ENCODE measurements at places on chromosomes 2 and 18. TPM values are rescaled to one million over a fixed set of nuclear protein-coding genes. Genes with fewer than 3 reads are reported as not detected.

DNA sequence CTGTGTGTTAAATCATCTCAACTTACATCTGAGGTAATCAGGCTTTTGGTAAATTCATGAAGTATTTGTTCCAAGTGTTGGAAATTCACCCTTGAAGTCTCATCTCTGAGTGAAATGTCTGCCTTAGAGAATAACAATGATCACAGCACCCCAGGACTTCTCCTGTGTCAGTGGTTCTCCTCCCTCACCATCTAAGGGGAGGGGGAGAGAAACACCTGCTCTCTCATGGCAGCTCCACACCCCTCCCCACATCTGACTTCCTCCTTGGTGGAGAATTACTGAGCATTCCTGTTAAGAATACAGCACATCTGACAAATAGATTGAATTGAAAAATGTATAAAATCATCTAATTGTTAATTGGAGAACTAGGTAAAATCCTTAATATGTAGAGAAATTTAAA lies 532.1 kb downstream of the RNF144A start:
- no peak overlapping the region for H3K4me3 ChIP-seq
- DNase-seq: no peak
- H3K27ac ChIP-seq: no peak overlapping the region

GRCh38 chr2:161946489-161947107 lies 127.4 kb downstream of the DPP4 start:
- no peak overlapping the region for H3K4me3 ChIP-seq
- H3K27me3 ChIP-seq: no peaks in the 10 kb centered on the region
- H3K27ac ChIP-seq: no peak overlapping the region
- no peak for DNase-seq

DNA sequence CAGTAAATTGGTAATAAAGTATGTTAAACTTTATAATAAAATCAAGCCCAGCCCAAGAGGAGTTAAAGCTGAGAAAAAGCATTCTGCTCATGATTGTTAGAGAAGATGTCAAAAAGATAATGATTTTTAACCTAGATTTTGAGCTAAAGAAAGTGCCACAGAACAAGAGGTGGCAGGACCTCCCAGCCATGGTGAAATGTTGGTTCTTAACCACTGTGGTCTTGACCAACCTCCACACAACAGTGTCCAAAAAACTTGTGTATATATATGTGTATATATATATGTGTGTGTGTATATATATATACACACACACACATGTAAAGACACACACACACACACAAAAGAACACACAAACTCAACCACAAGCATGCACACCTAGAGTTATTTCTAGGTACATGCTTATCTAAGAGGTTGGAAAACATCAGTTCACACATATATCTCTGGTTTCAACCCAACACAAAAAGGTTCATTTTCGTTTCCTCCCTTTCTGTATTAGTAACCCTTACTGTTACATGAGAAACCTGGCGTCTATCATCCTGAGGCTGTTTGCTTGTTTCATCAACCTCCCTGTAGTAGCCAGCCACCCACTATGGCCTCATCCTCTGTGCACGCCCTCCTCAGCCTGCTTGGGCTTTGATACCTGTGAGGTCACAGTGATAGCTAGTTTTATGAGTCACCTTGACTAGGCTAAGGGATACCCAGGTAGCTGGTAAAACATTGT lies 631.8 kb upstream of the ID2 start:
- H3K27me3 ChIP-seq: no peaks in the 10 kb centered on the region
- no peak overlapping the region for H3K4me3 ChIP-seq
- no peak overlapping the region for H3K27ac ChIP-seq
- H3K36me3 ChIP-seq: no peaks in the 10 kb centered on the region

DNA sequence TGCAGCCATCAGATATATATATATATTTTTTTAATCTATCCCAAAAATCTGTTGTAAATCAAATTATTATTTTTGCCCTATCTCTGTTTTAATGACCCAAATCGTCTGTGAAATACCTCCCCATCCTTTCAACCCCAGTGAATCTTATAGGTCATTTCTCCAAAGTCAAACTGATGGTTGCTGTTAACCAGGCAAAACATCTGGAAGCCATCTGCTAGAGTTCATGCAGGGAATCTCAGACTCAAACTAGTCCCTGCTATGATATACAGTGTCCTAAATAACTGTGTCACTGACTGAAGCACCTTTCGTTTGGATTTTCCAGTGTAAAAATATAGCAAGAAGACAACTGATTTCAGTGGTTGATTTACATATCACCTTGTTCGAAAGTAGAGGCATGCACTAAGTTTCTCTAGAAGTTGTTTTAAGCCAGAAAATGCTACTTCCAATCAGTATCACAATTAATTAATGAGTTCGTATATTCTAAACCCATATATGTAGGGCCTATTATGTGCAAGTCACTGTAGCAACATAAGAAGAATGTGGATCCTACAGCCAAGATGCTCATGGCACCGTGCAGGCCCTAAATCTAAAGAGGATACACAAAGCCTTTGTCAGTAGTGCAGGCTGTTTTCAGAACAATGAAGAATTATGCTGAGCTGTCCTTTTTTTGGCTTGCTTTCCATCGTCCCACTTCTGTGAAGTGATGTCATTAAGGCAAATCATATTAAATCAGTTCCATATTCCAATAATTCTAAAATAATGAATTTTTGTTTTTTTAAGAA lies 566.0 kb downstream of the STK39 start:
- no peaks in the 10 kb centered on the region for H3K4me1 ChIP-seq
- H3K27ac ChIP-seq: no peak overlapping the region
- H3K4me3 ChIP-seq: no peak overlapping the region

GRCh38 chr2:86769838-86770237 lies 20.9 kb downstream of the CD8A start:
- no peak overlapping the region for H3K4me3 ChIP-seq
- H3K4me1 ChIP-seq: no peaks in the 10 kb centered on the region
- no peak overlapping the region for H3K27ac ChIP-seq
- DNase-seq: no peak
- no peaks in the 10 kb centered on the region for H3K27me3 ChIP-seq

GRCh38 chr2:238097988-238098871 lies 1.9 kb upstream of the ESPNL start:
- H3K36me3 ChIP-seq: no peaks in the 10 kb centered on the region
- H3K27me3 ChIP-seq: no peaks in the 10 kb centered on the region
- no peak overlapping the region for H3K27ac ChIP-seq

- no peak overlapping the region for H3K27ac ChIP-seq
- H3K4me1 ChIP-seq: peaks cover 8% of the 10 kb centered on the region
- peak; percentile 63 for DNase-seq
- no peaks in the 10 kb centered on the region for H3K36me3 ChIP-seq
- H3K4me3 ChIP-seq: no peak overlapping the region
- H3K27me3 ChIP-seq: no peaks in the 10 kb centered on the region
Observed at GRCh38 chr2:174614261-174614660, 16.7 kb upstream of the WIPF1 start.

DNA sequence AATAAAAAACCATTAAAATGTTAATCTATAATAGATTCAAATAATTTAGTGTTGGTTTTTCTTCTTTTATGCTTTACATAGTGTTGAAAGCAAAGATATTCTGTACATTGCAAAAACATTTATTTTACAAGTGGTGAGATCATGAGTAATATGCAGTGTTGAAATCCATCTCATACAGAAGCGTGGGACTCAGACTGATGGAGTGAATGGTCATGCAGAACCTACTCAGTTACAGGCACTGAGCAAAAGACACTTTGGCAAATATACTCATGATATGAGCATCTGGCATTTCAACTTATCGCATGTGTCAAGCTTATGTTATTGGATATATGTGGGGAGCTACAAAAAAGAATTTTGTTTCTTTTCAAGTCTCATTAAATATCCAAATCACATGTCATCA lies 620.2 kb upstream of the NETO1 start:
- DNase-seq: no peak
- no peaks in the 10 kb centered on the region for H3K27me3 ChIP-seq
- no peak overlapping the region for H3K27ac ChIP-seq
- no peaks in the 10 kb centered on the region for H3K4me1 ChIP-seq

GRCh38 chr18:69397096-69397495 lies 3.6 kb upstream of the DOK6 start:
- peaks cover 23% of the 10 kb centered on the region for H3K27me3 ChIP-seq
- no peak overlapping the region for H3K4me3 ChIP-seq
- no peaks in the 10 kb centered on the region for H3K36me3 ChIP-seq
- no peaks in the 10 kb centered on the region for H3K4me1 ChIP-seq

DNA sequence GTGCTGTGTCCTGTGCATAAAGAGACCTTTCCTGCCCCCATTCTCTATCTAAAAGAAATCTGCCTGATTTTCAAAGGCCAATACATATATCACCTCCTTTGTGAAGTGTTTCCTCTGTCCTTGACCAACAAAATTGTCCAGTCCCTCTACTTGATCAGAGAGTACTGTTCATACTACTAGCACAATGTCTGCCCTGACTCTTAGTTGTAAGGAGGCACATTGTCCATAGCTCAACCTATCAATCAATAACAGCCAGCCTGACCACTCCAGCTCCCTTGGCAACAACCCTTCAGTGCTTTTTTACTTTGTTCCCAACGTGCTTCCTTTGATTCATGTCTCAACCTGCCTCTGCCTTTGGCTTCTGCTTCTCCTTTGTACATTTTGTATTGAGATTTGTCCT lies 398.9 kb downstream of the TRIB2 start:
- H3K27me3 ChIP-seq: no peaks in the 10 kb centered on the region
- peaks cover 18% of the 10 kb centered on the region for H3K4me1 ChIP-seq
- H3K27ac ChIP-seq: no peak overlapping the region

- no peaks in the 10 kb centered on the region for H3K27me3 ChIP-seq
- no peak for DNase-seq
- H3K27ac ChIP-seq: no peak within 1 kb of the TSS
- peaks cover 3% of the 10 kb centered on the region for H3K4me1 ChIP-seq
Observed at GRCh38 chr2:201806442-201807170, at the start of gene CDK15. Gene CDK15 (plus strand): TSS chr2:201806537. CDS start chr2:201806665, 128 bp downstream.

GRCh38 chr2:233247744-233248143 lies 3.7 kb upstream of the ATG16L1 start:
- H3K4me1 ChIP-seq: peaks cover 22% of the 10 kb centered on the region
- H3K27ac ChIP-seq: peak overlapping the region; percentile 91
- H3K27me3 ChIP-seq: no peaks in the 10 kb centered on the region
- no peaks in the 10 kb centered on the region for H3K36me3 ChIP-seq

- H3K4me1 ChIP-seq: peaks cover 28% of the 10 kb centered on the region
- H3K36me3 ChIP-seq: no peaks in the 10 kb centered on the region
- H3K27ac ChIP-seq: peak overlapping the region; percentile 48
- H3K27me3 ChIP-seq: no peaks in the 10 kb centered on the region
- DNase-seq: peak; percentile 53
- H3K4me3 ChIP-seq: peak overlapping the region; percentile 16
Observed at GRCh38 chr2:238864207-238865014, 16.5 kb downstream of the TWIST2 start.

GRCh38 chr2:9299161-9300100 lies 92.8 kb downstream of the ASAP2 start:
- H3K27ac ChIP-seq: peak overlapping the region; percentile 74
- peaks cover 19% of the 10 kb centered on the region for H3K36me3 ChIP-seq
- no peak for DNase-seq
- no peaks in the 10 kb centered on the region for H3K27me3 ChIP-seq
- peaks cover 33% of the 10 kb centered on the region for H3K4me1 ChIP-seq

- H3K4me1 ChIP-seq: no peaks in the 10 kb centered on the region
- no peak overlapping the region for H3K4me3 ChIP-seq
- no peak for DNase-seq
- H3K27ac ChIP-seq: no peak overlapping the region
- no peaks in the 10 kb centered on the region for H3K27me3 ChIP-seq
Observed at GRCh38 chr2:99719102-99719501, 229.3 kb upstream of the REV1 start.

DNA sequence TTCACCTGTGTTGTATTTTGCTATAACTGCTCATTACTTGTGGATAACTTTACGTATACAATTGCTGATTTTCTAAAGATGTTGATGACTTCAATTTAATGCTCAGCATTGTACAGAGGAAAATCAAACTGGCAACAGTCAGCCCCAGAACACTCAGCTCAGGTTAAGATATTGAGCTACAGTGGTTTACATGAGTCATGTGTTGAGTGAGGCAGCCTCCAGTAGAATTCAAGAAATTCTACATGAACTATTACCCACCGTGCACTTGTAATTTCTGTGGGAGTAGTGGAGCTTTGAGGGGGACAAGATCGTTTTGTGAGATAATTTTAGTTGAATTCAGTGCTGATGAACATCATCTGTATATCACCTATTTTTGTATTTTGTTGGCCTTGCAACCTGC lies 292.3 kb downstream of the ALPK2 start:
- peaks cover 14% of the 10 kb centered on the region for H3K4me1 ChIP-seq
- no peaks in the 10 kb centered on the region for H3K27me3 ChIP-seq
- no peak overlapping the region for H3K4me3 ChIP-seq
- peaks cover 21% of the 10 kb centered on the region for H3K36me3 ChIP-seq
- H3K27ac ChIP-seq: no peak overlapping the region
- DNase-seq: no peak

GRCh38 chr18:73638709-73639108 lies 508.9 kb downstream of the FBXO15 start:
- no peaks in the 10 kb centered on the region for H3K36me3 ChIP-seq
- H3K27ac ChIP-seq: peak overlapping the region; percentile 17
- no peak overlapping the region for H3K4me3 ChIP-seq
- DNase-seq: no peak
- H3K4me1 ChIP-seq: peaks cover 36% of the 10 kb centered on the region

DNA sequence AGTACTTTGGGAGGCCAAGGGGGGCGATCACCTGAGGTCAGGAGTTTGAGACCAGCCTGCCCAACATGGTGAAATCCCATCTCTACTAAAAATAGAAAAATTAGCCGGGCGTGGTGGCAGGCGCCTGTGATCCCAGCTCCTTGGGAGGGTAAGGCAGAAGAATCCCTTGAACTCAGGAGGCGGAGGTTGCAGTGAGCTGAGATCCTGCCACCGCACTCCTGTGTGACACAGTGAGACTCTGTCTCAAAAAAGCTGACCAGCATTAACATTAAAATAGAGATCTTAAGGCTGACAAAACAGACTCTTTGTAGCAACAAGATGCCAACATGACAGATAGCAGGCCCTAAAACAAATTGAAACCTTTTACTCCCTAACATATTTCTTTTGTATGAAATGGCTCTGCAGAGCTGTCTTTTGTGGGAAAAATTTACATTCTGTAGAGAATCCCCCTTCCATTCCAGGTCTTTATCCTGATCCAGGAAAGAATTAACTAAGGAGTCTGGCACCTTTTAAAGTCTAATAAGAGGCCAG lies 213.9 kb downstream of the RAB3GAP1 start:
- H3K27ac ChIP-seq: no peak overlapping the region
- H3K27me3 ChIP-seq: no peaks in the 10 kb centered on the region
- H3K36me3 ChIP-seq: no peaks in the 10 kb centered on the region
- no peaks in the 10 kb centered on the region for H3K4me1 ChIP-seq

GRCh38 chr2:193506035-193506434 lies 1311.3 kb upstream of the TMEFF2 start:
- DNase-seq: no peak
- H3K4me3 ChIP-seq: no peak overlapping the region
- H3K4me1 ChIP-seq: no peaks in the 10 kb centered on the region
- no peak overlapping the region for H3K27ac ChIP-seq

- H3K27me3 ChIP-seq: no peaks in the 10 kb centered on the region
- no peaks in the 10 kb centered on the region for H3K36me3 ChIP-seq
- no peak for DNase-seq
Observed at GRCh38 chr18:29862824-29863223, 1179.7 kb downstream of the DSC3 start.

Gene B3GNT7
- not detected for polyA plus RNA-seq

Gene C2orf81
- polyA plus RNA-seq: 0.58 TPM

Gene NCK2
- polyA plus RNA-seq: 31.4 TPM

Gene ACVR1C
- polyA plus RNA-seq: 0.20 TPM

Gene HRH4
- 0.03 TPM for polyA plus RNA-seq

Gene RIT2
- polyA plus RNA-seq: not detected

Gene KCNG2
- not detected for polyA plus RNA-seq
